CD8-positive, alpha-beta memory T cell (primary cell): ENCODE measurements at places on chromosomes 5 and 9. TPM values are rescaled to one million over a fixed set of nuclear protein-coding genes. Genes with fewer than 3 reads are reported as not detected.

- H3K27ac ChIP-seq, result no peak overlapping the region
- no peaks in the 10 kb centered on the region for H3K36me3 ChIP-seq
- no peaks in the 10 kb centered on the region for H3K4me1 ChIP-seq
- H3K4me3 ChIP-seq, result no peak overlapping the region
- H3K27me3 ChIP-seq, result no peaks in the 10 kb centered on the region
Observed at GRCh38 chr5:143106174-143106573, 297.3 kb downstream of the NR3C1 start.

GRCh38 chr5:140711794-140712193 lies 11.5 kb downstream of the ZMAT2 start:
- peaks cover 9% of the 10 kb centered on the region for H3K4me1 ChIP-seq
- no peak overlapping the region for H3K27ac ChIP-seq
- H3K36me3 ChIP-seq, result no peaks in the 10 kb centered on the region
- DNase-seq, result no peak

Gene TSSK1B
- not detected for total RNA-seq

- H3K36me3 ChIP-seq, result no peaks in the 10 kb centered on the region
- H3K4me1 ChIP-seq, result peaks cover 33% of the 10 kb centered on the region
- DNase-seq, result no peak
- no peak overlapping the region for H3K4me3 ChIP-seq
- H3K27ac ChIP-seq, result no peak overlapping the region
Observed at GRCh38 chr5:62284946-62285891, 20.8 kb upstream of the KIF2A start.

DNA sequence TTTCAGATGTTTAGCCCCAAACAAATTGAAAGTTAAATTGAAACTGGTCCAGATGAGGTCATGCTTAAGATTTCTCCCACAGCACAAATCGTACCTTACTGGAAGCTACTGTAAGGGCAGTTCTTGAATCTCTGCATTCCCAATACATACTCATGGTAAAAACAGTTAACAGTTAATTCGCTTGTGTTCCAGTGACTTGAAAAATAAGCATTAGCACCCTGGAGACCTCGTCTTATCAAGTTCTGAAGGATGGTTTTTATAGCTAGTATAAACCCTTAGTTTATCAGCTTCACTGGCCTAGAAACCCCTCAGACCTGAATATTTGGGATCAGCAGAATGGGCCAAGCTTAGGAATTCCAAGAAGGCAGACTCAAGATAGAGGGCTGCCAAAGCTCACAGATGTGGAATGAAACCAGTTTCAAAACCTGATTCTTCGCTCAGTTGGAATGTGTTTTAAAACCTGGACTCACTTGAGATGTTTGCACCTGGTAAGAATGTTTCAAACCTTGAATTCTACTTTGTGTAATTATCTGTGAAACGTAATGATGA lies 103.6 kb downstream of the C9orf152 start:
- no peaks in the 10 kb centered on the region for H3K27me3 ChIP-seq
- no peaks in the 10 kb centered on the region for H3K4me1 ChIP-seq
- DNase-seq, result no peak
- H3K36me3 ChIP-seq, result no peaks in the 10 kb centered on the region
- no peak overlapping the region for H3K4me3 ChIP-seq

Gene LIFR
- total RNA-seq, result not detected

DNA sequence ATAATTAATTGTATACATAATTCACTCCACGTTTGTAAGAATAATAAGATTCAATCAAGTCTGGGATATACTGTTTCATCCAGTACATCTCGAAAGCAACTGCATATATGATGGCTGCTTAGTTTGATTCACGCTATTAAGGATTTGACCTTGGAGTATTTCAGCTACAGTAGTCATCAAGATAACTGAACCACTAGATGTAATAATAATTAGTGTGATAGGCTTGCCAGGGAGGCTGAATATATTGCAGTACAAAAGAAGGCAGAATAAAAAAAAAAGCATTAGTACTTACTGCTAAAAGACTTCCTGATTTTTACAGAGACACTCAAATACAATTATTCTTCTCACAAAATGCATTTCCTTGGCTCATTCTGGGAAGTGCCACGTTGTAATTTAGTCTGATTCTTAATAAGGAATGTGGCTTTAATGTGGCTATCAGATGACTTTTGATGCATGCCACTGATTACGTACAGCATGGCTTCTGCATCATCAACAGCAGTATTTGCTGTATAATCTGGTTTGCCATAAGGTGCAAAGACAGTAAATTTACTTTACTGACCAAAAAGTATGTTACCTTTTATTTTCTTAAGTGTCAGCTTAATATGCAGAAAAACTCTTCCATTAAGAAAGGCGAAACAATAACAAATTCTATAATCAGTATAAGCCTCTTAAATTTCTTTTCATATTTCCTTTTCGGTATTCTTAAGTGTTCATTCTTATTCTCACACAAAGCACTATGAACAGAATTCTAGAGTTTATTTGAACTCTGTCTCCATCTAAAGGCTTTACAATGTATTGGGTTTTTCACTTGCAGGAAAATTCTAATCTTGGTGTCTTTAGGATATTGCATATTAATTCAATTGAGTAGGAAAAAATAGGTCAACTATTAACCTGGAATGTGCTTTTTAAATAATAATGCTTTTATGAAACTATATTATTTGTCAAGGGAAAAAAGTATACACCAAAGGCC lies 166.4 kb downstream of the SLF1 start:
- no peaks in the 10 kb centered on the region for H3K36me3 ChIP-seq
- no peak for DNase-seq
- H3K4me1 ChIP-seq, result no peaks in the 10 kb centered on the region

DNA sequence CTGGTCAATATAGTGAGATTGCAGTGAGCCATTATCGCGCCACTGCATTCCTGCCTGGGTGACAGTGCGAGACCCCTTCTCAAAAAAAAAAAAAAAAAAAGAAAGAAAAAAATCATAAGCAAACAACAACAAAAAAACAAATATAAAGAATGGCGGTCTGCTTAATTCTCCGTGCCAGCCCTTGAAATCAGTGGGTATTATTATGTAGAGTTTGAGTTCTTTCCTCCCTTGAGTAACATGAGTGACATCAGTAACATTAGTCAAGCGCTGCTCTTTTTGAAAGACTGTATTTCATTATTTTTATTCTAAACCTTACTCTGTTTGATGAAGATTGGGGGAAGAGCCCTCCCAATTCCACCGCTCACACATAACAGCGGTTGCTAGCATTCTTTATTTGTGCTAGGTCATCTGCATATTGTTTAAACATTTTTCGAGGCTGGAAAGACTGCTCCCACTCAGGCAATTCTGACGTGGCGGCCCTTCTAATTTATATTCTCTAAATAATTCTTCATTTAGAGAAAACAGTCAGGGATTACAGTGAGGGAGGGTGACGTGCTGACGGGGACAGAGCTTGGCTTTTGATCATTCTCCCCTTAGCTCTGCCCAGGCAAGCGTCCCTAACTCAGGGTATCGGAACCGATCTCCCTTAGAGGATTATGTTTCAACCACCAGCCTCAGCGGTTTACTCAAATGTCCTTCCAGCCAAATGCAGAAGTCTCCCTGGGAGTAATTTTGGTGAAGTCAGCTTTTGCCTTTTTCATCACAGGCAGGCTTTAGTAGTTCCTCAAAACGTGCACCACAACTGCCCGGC lies 860 bp upstream of the MARCHF6 start:
- no peaks in the 10 kb centered on the region for H3K27me3 ChIP-seq
- H3K4me3 ChIP-seq, result peak overlapping the region; percentile 94
- H3K27ac ChIP-seq, result peak overlapping the region; percentile 91
- H3K36me3 ChIP-seq, result no peaks in the 10 kb centered on the region

DNA sequence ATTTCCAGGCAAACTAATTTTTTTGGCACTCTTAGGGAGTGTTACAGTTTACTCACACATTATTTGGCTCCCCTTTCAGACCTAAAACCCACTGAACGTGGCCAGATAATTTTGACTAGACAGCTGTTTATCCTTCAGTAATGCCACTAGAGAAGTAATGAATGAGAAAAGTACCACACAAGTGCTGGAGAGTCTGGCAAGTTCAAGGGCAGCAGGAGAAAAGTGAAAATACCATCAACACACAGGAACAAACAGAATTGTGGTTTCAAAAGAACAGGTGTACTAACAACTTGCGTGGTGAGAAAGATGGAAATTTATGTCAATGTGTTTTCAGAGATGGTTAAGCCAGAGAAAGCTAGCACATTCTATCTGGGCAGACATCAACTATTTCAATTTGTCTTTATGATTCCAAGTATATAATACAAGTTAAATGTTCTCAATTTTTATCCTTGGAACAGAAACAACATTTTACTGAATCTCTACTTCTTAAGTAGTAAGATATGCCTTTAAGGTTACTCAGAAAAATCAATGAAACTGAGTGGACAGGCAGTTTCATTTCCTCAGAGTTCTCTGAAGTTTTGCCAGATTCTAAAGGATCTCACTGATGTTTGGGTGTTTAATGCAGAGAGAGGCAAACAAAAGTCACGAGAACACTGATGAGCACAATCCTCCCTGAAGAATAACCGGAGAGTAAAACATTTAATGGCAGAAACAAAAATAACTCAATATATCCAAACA lies 91.0 kb downstream of the ARSB start:
- H3K4me3 ChIP-seq, result no peak overlapping the region
- H3K27ac ChIP-seq, result no peak overlapping the region
- H3K27me3 ChIP-seq, result no peaks in the 10 kb centered on the region
- no peaks in the 10 kb centered on the region for H3K4me1 ChIP-seq
- no peaks in the 10 kb centered on the region for H3K36me3 ChIP-seq

Gene RAD50
- total RNA-seq, result 45.2 TPM

DNA sequence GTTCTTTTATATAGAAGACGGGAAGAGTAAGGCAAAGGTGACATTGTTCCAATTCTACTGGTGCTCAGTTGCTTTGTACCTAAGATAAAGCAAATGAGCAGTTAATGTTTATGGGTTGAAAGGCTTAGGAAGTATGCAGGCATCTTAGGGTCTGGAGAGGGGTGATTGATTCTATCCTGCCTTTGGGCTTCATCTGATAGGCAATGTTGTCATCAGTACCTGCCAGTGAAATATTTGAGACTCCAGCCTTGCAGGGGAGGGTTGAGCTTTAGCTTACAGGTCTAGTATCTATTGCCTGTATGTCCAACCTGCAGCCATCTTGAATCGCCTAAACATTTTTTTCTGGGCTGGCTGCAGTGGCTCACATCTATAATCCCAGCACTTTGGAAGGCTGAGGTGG lies 13.8 kb upstream of the CTSV start:
- no peak overlapping the region for H3K27ac ChIP-seq
- H3K4me3 ChIP-seq, result no peak overlapping the region
- H3K4me1 ChIP-seq, result no peaks in the 10 kb centered on the region
- no peaks in the 10 kb centered on the region for H3K36me3 ChIP-seq
- DNase-seq, result no peak

DNA sequence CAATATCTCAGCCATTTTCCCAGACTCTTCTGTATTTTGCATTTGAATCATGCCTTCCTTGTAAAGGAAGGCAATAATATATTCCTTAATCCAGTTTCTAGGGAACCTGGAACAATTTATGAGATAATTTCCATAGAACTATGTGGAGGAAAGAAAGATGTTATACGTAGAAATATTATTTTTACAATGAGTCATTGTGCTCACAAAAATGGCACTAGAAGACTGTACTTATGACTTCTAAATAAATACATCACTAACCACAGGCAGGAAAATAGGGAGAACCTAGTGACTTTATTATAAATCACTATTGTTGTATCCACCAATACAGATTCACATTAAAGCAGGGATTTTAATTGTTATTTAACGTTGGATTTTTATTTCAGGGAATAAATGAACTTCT lies 87.6 kb downstream of the FBXO38 start:
- H3K4me3 ChIP-seq, result no peak overlapping the region
- no peaks in the 10 kb centered on the region for H3K4me1 ChIP-seq

GRCh38 chr9:36833954-36834353 lies 200.1 kb downstream of the PAX5 start:
- no peaks in the 10 kb centered on the region for H3K36me3 ChIP-seq
- no peaks in the 10 kb centered on the region for H3K4me1 ChIP-seq
- H3K27me3 ChIP-seq, result no peaks in the 10 kb centered on the region
- H3K27ac ChIP-seq, result no peak overlapping the region
- DNase-seq, result no peak

DNA sequence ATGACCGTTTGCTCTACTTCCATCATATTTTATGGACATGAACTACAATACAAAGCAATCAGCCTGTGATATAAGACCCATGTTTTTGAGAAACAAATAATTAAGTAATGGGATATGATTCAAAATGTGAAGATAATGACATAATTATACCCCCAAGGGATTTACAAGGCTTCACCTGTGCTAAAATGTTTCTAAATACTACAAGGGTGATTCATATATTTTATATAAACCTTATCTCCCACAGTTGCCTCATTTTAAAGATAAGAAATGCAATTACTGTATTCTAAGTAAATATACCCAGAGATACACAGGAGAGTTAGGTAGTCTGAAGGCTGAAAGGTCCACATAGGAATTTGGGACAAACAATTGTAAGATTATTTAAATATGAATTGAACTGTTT lies 662.0 kb upstream of the CHD1 start:
- H3K4me3 ChIP-seq, result no peak overlapping the region
- no peak overlapping the region for H3K27ac ChIP-seq
- no peaks in the 10 kb centered on the region for H3K36me3 ChIP-seq
- no peaks in the 10 kb centered on the region for H3K27me3 ChIP-seq

DNA sequence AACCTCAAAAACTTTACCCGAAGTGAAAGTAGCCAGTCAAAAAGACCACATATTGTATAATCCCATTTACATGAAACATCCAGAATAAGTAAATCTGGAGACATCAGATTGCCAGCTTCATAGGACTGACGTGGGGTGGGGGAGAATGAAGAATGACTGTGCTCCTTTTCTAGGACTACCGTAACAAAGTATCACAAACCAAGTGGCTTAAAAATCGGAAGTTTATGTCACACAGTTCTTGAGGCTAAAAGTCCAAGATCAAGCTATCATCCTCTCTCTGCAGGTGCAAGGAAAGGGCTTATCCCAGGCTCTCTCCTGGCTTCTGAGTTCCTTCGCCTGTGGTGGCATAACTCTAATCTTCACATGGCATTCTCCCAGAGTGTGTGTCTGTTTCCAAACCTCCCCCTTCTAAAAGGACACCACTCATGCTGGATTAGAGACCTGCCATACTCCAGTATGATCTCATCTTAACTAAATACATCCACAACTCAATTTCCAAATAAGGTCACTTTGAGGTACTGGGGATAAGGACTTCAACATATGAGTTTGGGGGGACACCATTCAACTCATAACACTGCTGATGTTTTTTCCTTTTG lies 25.5 kb downstream of the ADAM19 start:
- no peak for DNase-seq
- H3K36me3 ChIP-seq, result no peaks in the 10 kb centered on the region
- no peak overlapping the region for H3K27ac ChIP-seq
- no peak overlapping the region for H3K4me3 ChIP-seq
- peaks cover 26% of the 10 kb centered on the region for H3K4me1 ChIP-seq
- H3K27me3 ChIP-seq, result no peaks in the 10 kb centered on the region
